ENCODE measurements at places on chromosomes 3 and 15.

GRCh38 chr3:47273564-47273963 is 9.0 kb downstream of the KIF9 start:
- no peak for DNase-seq

DNA sequence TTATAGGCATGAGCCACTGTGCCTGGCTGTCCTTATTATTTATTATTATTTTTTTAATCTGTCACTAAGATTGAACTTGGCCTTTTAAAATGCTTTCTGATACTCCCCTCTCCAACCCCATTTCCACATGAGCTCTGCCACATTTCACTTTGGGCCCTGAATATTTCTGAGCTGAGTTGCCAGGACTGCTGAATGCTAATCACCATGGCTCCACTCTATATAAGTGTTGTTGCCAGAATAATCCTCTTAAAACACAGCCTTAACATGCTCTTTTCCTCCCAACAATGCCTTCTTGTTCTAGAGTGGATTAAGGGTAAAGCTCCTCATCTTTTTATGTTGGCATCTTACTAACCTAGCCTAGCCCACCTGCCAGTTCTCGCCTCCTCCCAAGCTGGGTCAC is 124.4 kb downstream of the PDZRN3 start:
- no peak for DNase-seq

GRCh38 chr15:68186671-68187397 is 18.3 kb downstream of the CALML4 start:
- DNase-seq: no peak

DNA sequence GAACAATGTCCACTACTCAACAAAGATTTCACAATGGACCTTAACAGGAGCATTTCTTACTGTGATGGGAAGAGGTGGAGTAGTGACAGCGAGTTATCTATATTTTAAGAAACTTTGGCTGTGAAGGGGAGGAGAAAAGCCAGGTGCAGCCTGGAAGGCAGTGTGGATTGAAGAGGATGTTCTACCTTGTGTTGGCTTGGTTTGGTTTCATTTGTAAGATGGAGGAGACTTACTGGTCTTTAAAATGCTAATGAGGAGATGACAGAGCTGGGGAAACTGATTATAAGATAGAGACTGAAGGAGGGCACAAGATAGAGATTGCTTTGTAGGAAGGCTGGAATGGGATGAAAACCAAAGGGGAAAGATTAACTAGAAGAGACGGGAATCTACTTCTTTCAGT is 59.4 kb downstream of the PLOD2 start:
- DNase-seq: no peak

- no peak for DNase-seq
These were observed 222.8 kb upstream of the TLE3 start for GRCh38 chr15:70320482-70320881.

DNA sequence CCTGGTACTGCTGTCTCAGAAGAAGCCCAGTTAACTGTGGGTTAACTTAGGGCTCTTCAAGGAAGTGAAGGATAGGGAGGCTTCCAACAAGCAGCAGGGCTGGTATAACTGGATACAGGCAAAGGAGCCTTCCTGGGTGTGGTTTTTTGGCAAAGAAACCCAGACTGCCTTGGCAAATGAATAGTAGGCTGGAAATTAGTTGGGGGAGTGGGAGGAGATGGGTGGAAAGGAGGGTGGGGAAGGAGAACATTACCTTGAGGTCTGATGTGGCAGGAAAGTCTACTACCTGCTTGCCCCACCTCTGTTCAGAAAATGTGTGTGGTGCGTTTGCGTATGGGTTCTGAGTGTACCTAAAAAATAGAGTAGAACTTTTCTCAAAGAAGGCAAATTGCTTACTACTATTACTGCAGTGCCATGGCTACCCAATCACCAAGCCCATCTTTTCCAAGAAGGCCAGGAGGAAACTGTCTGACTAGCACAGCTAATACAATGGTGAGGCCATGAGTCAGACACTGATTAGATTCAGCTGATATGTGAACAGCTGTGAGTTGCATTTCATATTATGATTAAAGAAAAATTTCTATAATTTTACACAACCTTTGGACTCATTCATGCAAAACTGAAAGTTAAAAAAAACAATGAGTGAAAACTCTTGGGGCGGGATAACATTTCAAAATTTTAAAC is 55.2 kb downstream of the SPTSSB start:
- no peak for DNase-seq

DNA sequence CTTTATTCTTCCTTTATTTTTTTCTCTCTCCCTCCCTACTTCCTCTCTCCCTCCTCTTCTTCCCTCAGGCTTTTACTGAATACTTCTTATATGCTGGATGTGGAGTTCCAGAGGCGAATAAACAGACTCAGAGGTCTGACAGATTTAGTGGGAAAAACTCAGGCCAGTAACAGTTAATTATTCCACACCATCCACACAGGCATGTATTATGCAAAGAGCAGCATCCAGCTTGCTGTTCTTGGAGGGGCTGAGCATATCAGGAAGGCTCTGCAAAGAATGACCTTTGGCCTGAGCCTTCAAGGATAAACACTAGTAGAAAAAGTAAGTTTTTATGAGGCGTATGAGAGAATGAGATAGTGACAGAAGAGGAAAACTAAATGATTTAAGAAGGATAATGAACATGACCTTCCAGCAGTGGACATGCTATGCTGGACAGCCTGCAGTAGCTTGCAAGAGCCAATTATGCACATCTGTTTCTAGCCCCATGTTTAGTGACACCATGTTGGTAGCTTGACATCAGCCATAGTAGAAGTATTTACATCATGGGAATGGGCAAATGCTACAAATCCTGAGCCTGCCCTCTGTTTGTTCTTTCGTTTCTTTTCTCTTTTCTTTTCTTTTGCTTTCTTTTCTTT is 387.4 kb downstream of the EPHB1 start:
- no peak for DNase-seq

GRCh38 chr3:108255131-108255530 is 32.9 kb upstream of the IFT57 start:
- DNase-seq: no peak

All from NCI-H1930 (cell line).